ENCODE measurements at places on chromosomes 3 and 15. TPM values are rescaled to one million over a fixed set of nuclear protein-coding genes. Genes with fewer than 3 reads are reported as not detected.

RABL3 gene
- 17.1 TPM for total RNA-seq

GRCh38 chr3:185912512-185912911 is 25.3 kb downstream of the TRA2B start:
- no peak overlapping the region for H3K4me3 ChIP-seq
- no peak for DNase-seq
- peaks cover 20% of the 10 kb centered on the region for H3K36me3 ChIP-seq

- H3K4me1 ChIP-seq: peaks cover 8% of the 10 kb centered on the region
- DNase-seq: no peak
- no peaks in the 10 kb centered on the region for H3K27me3 ChIP-seq
- no peaks in the 10 kb centered on the region for H3K36me3 ChIP-seq
Measured at GRCh38 chr3:65153850-65154512, 466.2 kb upstream of the ADAMTS9 start.

SLC15A2 gene
- 44.6 TPM for total RNA-seq

DNA sequence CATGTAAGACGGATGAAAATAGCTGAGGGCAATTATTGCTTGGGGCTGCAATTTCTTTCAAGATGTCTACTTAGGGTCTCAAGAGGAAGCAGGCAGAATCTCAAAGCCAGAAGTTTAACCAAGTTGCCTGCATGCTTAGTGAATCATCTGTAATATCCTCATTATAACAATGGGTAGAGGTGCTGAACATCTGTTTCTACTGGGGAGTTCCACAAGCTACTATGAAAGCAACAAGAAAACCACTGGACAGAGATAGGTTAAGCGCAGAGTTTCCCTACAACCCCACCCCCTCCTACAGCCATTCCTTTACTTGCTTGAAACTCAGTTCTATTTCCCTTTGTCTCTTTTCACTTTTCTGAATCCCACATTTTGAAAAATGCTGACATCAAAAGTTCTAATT is 759.4 kb upstream of the GBE1 start:
- H3K36me3 ChIP-seq: no peaks in the 10 kb centered on the region
- no peaks in the 10 kb centered on the region for H3K4me1 ChIP-seq
- no peak overlapping the region for H3K27ac ChIP-seq
- H3K4me3 ChIP-seq: no peak overlapping the region

- no peak overlapping the region for H3K27ac ChIP-seq
- no peak overlapping the region for H3K4me3 ChIP-seq
- H3K4me1 ChIP-seq: no peaks in the 10 kb centered on the region
- DNase-seq: no peak
- no peaks in the 10 kb centered on the region for H3K27me3 ChIP-seq
- H3K36me3 ChIP-seq: no peaks in the 10 kb centered on the region
Measured at GRCh38 chr3:168707900-168708299, 612.2 kb upstream of the GOLIM4 start.

GRCh38 chr3:52237657-52238172 is 1.2 kb downstream of the TWF2 start:
- H3K27me3 ChIP-seq: no peaks in the 10 kb centered on the region
- H3K4me3 ChIP-seq: no peak overlapping the region
- H3K27ac ChIP-seq: peak overlapping the region; percentile 66
- peaks cover 13% of the 10 kb centered on the region for H3K4me1 ChIP-seq
- peaks cover 2% of the 10 kb centered on the region for H3K36me3 ChIP-seq

CCDC39 gene
- total RNA-seq: 5.1 TPM

DNA sequence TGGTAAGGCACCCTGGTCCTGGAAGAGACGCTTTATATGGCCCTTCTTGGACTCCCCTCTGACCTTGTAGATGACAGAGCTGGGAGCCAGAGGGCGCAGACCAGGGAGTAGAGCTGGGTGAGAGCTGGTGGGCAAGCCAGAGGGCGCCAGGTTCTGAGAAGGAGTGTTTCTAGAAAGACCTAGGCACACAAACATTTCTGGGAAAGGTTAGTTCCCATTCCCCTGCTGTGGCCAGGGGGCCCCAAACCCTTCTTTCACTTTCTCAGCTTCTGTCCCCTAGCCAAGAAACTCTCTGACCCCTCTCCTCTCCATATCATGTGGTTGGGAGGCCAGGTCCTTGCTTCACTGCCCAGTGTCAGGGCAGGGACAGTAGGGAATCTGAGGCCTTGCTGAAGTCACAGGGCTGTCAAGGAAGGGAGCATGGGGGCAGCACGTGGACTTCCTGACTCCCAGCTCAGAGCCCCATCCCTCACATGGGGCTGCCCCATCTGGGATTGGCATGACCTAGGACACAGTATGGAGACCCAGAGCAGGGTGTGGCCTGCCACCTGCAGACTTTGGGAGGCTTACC is 3.6 kb downstream of the HEMK1 start:
- no peak for DNase-seq
- H3K27ac ChIP-seq: no peak overlapping the region
- H3K4me1 ChIP-seq: peaks cover 14% of the 10 kb centered on the region
- H3K4me3 ChIP-seq: no peak overlapping the region

- no peak overlapping the region for H3K4me3 ChIP-seq
- no peaks in the 10 kb centered on the region for H3K4me1 ChIP-seq
- H3K36me3 ChIP-seq: no peaks in the 10 kb centered on the region
Measured at GRCh38 chr3:8822141-8822540, 52.7 kb upstream of the OXTR start.

- H3K4me1 ChIP-seq: no peaks in the 10 kb centered on the region
- H3K27ac ChIP-seq: no peak overlapping the region
Measured at GRCh38 chr3:27637346-27637995, 84.7 kb downstream of the EOMES start.

- H3K36me3 ChIP-seq: no peaks in the 10 kb centered on the region
- peak; percentile 49 for DNase-seq
- no peak overlapping the region for H3K27ac ChIP-seq
- H3K4me1 ChIP-seq: peaks cover 4% of the 10 kb centered on the region
Measured at GRCh38 chr3:13041113-13041776, 32.0 kb downstream of the IQSEC1 start.

DNA sequence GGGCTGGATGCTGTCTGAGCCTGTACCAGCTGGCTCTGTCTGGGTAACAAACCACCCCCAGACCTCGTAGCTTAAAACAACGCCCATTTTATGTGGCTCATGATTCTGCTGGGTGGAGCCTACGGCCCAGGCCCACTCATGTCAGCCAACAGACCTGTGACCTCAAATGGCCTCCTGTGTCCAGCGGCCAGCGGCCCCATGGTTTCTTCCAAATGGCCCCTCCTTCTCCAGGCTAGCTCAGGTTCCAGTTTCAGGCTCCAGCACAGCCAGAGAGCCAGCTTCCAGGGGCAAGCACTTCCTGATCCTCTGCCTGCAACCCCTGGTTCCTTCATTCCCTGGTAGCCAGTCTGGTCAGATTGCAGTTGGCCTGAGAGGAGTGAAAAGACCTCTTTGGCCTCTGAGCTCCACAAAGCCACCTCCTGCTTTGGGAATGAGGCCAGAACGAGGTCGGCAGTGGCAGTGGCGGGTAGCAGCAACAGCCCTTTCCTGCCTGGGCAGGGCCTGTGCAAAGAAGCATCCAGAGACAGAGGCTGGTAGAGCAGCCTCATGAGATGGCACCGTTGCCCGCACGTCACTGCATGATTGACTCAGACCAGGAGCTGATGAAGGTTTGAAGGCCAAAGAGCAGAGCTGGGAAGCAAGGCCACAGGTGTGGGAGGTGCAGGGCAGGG is 21.0 kb upstream of the PLXNA1 start:
- no peak overlapping the region for H3K4me3 ChIP-seq
- H3K4me1 ChIP-seq: peaks cover 15% of the 10 kb centered on the region
- H3K36me3 ChIP-seq: no peaks in the 10 kb centered on the region
- no peak for DNase-seq
- no peaks in the 10 kb centered on the region for H3K27me3 ChIP-seq
- no peak overlapping the region for H3K27ac ChIP-seq
